ENCODE measurements at places on chromosomes 12 and 14.
A peak's percentile ranks its signal among the peaks of the same experiment; 100 is the strongest.

DNA sequence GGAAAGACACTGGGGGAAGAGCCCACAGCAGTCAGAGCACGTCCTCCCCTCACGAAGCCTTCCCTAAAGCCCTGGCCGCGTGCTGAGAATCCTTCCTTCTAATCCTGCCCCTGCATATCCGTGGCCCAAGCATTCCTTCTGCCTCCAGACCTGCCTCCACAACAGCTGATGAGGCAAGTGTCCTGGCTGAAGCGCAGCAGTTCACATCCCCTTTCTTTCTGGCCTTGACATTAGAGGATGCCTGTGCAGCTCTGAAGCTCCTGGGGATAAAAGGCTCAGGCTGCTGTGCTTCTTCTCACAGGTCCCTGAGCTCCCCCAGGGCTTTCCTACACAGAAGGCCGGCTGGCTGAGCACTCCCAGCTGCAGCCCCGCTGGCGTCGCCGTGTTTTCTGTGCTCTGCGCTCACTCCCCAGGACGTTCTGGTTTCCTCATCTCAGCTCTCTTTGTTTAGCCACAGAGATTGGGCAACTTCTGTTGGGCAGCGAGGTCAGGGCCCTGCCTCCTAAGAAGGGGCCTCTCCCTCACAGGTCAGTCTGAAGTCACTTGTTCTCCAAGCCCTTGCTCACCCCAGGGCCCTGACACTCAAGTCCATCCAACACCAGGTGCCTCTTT, 45.8 kb downstream of the NINJ2 start:
- DNase-seq: no peak

GRCh38 chr12:10636611-10637010, 23.2 kb upstream of the MAGOHB start:
- DNase-seq: no peak

DNA sequence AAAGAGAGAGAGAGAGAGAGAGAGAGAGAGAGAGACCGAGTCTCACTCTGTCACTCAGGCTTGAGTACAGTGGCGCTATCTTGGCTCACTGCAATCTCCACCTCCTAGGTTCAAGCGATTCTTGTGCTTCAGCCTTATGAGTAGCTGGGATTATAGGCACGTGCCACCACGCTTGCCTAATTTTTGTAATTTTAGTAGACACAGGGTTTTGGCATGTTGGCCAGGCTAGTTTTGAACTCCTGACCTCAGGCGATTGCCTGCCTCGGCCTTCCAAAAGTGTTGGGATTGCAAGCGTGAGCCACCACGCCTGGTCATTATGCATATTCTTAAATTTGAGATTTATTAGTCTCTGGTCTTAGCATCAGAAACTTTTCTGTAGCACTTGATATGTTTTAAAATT, 317.9 kb upstream of the ATP2B1 start:
- no peak for DNase-seq

- DNase-seq: peak; percentile 45
Measured at GRCh38 chr14:100376751-100377171, 53.6 kb downstream of the SLC25A47 start.

GRCh38 chr12:116055895-116056607, 221.4 kb downstream of the MED13L start:
- DNase-seq: no peak

DNA sequence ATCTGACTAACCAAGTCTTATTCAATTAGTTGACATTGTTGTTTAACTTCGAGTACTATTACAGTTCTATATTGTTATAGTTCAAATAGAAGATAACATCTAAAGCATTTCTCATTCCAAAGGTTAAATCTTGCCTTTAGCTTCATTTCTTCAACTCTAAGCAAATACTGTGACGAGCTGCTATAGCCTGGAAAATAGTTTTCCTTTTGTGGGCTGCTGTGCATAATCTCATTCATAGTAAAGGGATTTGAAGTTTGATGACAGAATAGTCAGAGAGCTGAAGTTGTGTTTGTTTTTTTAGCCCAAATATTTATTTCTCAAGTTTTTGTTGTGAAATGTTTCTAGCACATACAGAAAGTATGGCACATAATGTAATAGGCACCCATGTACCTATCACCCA, 13.4 kb downstream of the PSEN1 start:
- DNase-seq: no peak

DNA sequence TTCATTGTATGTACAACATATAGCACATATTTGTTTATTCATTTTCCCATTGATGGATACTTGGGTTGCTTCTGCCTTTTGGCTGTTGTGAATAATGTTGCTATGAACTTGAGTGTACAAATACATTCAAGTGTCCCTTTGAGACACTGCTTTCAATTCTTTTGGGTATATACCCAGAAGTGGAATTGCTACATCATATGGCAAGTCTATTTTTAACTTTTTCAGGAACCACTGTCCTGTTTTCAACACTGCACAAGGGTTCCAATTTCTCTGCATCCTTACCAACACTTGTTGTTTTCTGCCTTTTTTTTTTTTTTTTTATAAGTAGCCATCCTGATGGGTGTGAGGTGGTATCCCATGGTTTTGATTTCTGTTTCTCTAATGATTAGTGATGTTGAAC, 15.9 kb downstream of the RBMS2 start:
- DNase-seq: no peak

- DNase-seq: no peak
Measured at GRCh38 chr12:91272461-91273063, 89.9 kb upstream of the DCN start.

GRCh38 chr12:9099552-9100190, 16.0 kb downstream of the A2M start:
- DNase-seq: no peak

DNA sequence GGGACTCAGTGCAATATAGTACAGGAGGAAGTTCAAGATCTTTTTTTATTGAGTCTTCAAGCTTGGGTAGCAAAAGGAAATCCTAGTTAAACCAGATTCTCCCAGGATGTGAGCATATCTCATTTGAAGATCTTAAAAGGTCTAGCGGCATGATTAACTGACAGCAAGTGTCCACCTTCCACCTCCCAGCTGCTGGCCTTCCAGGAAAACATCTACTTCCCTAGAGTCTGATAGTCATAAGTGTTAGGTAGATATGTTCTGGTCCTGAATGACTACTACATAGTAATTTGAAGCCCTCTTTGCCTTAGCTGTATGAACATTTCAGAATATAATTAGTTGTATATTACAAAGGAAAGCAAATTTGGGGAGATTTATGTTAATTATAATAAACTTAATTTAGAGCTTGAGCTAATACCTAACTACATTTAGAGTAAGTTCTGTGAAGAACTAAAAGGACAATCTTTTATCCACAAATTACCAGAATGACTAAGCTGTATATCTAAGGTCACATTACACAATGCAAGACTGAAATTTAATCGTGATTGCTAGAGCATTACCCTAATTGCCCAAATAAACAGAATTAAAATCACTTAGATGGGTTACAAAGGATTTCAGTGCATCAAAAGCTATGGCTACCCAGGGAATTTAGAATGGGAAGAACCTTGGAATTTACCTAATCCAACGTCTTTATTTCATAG, 9.9 kb downstream of the LGR5 start:
- no peak for DNase-seq

DNA sequence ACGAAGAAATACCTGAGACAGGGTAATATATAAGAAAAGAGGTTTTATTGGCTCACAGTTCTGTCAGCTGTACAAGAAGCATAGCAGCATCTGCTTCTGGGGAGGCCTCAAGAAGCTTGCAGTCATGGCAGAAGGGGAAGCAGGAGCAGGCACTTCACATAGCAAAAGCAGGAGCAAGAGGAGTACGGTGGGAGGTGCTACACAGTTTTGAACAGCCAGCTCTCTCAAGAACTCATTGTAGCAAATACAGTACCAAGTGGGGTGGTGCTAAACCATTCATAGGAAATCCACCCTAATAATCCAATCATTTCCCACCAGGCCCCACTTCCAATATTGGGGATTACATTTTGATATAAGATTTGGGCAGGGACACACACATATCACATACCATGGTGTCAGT, 8.0 kb downstream of the TMTC3 start:
- no peak for DNase-seq

- DNase-seq: no peak
Measured at GRCh38 chr12:65895759-65896656, 71.7 kb downstream of the HMGA2 start.

- DNase-seq: no peak
Measured at GRCh38 chr14:39320318-39320717, 86.6 kb downstream of the MIA2 start.

DNA sequence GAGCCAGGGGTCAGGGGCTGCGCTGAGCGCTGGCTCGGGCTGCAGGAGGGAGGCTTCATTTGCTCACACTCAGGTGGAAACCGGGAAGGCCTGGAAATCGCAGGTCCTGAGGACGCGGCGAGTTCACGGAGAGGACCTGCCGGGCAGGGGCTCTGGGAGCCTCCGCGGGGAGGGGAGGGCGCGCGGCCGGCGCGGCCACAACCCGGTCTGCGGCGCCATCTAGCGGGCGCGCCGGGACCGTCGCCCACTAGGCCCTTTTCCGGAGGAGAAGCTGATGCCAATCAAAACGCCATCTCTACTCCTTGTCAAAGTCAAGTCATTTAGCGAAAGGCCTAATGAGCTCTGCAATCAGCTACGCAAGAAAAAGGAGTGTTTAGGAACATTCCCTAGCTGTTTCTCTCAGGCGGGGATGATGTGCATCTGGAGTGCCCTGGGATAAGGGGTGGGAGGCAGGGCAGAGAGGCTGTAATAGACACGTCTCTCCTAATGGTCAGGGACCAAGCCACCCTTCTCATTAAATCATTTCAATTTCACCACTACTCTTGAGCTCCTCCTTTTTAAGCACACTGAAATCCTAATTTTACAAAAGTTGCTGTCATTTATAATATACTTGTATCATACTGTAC, 885.8 kb upstream of the TMEM132C start:
- peak; percentile 65 for DNase-seq

DNA sequence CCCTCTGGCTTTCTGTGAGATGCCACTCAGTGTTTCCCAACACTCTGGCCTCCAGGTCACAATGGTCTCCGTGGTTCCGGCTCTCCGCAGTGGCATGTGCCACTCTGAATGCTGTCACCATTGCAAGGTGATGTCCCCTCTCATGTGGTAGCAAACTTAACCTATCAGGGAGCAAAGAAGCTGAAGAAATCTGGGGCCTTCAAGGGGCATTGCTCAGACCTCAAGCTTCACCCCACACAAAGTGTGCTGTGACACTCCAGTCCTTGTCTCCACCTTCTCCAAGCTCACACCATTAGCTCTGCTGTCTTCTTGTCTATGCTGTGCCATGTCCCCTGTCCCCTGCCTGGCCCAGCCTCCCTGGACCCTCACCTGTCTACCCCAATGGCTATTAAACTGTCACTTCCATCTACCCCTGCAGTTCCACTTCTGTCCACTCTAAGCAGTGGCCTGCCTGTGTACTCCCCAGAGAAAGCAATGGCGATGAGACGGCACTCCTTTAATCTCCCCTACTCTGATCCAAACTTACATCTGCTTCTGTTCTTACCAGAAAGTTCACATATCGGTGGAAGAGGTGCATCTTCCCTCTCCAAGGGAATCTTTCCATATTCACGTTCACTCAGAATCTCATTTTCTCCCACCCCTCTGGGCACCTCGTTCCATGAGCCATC, 93.7 kb downstream of the DHRS2 start:
- DNase-seq: no peak

DNA sequence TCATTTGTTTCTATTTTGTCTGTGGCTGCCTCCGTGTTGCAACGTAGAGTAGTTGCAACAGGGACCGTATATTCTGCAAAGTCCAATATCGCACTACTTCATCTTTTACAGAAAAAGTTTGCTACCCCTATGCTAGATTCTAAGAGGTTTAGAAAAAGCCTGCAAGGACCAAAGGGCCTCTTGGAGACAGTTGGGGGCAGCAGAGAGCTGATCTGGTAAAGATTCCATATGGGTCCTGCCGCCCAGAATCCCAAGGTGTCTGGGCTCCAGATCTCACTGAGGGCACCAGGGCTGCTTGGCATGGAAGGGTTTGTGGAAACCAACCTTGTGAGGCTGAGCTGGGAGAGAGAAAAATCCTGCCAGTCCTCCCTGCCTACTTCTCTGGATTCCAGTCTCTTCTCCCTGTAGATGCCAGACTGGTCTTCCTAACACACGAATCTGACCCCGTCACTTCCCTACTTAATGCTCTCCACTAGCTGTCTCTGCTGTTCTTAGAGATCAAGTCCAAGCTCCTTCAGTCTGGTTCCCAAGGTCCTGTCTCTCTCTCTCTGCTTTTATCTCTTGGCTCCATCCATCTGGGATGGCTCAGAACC, 74.6 kb downstream of the GLRX5 start:
- no peak for DNase-seq

DNA sequence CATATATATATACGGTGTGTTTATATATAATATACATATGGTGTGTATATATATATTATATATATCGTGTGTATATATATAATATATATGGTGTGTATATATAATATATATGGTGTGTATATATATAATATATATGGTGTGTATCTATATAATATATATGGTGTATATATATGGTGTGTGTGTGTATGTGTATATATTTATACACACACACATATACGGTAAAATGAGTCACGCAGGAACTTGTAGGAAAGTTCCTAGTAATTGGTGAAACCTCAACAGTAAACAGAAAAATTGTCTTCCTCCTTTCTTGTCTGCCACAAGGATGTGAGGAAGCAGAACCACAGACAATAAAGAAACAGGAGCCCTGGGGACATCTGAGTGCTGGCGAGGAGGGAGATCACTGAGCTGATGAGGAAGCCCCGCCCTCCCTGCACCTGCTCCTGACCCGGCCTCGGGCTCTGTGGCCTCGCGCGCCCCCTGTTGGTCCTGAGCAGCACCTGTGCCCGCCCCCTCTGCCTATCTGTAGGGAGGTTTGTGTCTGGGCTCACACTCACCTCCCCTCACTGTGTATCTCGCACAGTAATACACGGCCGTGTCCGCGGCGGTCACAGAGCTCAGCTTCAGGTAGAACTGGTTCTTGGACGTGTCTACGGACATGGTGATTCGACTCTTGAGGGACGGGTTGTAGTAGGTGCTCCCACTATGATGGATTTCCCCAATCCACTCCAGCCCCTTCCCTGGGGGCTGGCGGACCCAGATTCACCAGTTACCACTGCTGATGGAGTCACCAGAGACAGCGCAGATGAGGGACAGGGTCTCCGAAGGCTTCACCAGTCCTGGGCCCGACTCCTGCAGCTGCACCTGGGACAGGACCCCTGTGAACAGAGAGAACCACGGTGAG, 1079.4 kb downstream of the TMEM121 start:
- no peak for DNase-seq

DNA sequence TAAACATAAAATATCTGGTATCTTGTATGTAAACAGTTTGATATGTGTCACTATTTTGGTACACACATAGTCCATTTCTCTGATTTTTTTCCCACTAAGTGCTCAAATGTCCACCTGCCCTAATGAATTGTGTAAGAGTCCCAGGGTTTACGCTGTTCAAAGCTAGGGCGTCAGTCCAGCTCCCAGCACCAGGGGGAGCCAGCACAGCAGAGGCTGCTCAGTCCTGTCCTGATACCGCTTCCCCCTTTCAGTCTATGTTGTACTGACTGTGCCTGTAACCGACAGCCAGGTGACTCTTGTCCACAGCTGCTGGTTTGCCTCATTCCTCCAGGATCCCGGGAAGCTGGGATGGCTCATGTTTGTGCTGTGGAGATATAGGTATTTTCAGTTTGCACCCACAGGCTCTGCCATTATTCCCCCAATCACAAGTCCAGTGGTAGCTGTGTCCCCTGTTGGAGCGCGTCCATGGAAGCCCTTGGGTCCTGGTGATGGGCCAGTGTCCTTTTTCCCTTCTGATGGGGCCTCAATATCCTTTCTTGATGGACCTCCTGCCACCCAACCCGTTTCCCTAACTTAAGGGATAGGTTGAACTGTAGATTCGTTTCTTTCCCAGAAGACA, 242.0 kb downstream of the NEDD1 start:
- peak; percentile 32 for DNase-seq

GRCh38 chr14:28778138-28779117, 11.8 kb downstream of the FOXG1 start:
- DNase-seq: no peak

All from RWPE1 (cell line).